Inflammatory macrophage treated with lipopolysaccharide for 4 hours (primary cell): ENCODE measurements at places on chromosomes 2 and 18.

- no peak for DNase-seq
These were observed 93.4 kb upstream of the TGIF1 start for GRCh38 chr18:3356614-3357013.

DNA sequence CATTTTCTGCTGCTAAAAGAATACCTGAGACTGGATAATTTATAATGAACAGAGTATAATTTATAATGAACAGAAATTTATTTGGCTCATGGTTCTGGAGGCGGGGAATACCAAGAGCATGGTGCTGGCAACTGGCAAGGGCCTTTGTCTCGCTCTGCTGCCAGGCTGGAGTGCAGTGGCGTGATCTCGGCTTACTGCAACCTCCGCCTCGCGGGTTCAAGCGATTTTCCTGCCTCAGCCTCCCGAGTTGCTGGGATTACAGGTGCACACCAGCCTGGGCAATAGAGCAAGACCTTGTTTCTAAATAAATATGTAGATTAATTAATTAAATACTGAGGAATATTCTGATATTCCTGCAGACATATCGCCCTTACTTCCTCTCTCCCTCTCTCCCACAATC lies 1610.8 kb downstream of the SUCLG1 start:
- DNase-seq = no peak

DNA sequence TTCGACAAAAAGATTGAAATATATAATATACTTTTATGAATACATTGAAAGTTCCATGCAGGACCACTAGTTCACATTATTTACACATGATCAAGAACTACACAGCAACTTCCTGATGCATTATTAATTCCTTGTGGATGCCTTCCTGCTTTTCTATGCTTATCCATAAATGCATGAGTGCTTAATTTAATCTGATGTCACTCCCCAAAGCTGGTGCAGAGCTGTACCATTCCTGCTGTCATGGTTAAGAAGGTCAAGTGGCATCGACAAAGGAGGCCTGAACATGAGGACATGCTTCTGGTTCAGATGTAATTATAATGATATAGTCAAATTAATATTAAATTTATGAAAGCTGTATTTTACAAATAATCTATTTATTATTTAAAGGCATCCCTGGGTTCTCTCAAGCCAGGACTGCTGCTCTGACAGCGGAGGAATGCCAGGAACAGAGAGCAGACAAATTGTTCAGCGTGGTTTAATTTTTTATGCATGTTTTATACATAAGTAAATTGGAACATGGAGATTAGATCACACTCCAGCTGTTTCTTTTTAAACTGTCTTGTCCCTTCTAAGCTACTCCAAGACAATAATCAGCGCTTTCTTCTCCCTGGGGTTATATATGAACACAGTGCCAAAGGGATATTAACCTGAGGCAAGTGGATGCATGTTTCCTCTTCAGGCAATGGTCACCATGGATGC lies 307.3 kb upstream of the CNTNAP5 start:
- no peak for DNase-seq

GRCh38 chr2:129293326-129293725 lies 686.1 kb upstream of the RAB6C start:
- no peak for DNase-seq

DNA sequence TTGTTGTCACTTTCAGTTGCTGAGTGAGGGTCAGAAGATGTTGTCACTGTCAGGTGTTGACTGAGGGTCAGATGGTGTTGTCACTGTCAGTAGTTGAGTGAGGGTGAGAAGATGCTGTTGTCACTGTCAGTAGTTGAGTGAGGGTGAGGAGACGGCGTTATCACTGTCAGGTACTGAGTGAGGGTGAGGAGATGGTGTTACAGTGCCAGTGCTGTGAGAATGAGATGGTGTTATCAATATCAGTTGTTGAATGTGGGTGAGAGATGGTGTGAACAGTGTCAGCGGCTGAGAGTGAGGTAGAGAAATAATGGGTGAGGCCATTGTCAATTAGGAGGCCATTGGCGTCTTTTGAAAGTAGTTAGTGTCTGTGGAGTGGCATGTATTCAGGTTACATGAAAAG lies 1.6 kb upstream of the ATP9B start:
- no peak for DNase-seq

- DNase-seq = no peak
These were observed 258.7 kb downstream of the TTC32 start for GRCh38 chr2:19643117-19643518.

GRCh38 chr2:220835583-220835982 lies 736.5 kb downstream of the EPHA4 start:
- DNase-seq = no peak

- DNase-seq = no peak
These were observed 137.3 kb downstream of the DDX1 start for GRCh38 chr2:15729001-15729400.

- no peak for DNase-seq
These were observed 159.6 kb upstream of the SETBP1 start for GRCh38 chr18:44520981-44521667.

- no peak for DNase-seq
These were observed 101.4 kb downstream of the HDAC4 start for GRCh38 chr2:239299218-239299939.

- DNase-seq = no peak
These were observed 52.6 kb downstream of the IL1R2 start for GRCh38 chr2:102044235-102044896.

DNA sequence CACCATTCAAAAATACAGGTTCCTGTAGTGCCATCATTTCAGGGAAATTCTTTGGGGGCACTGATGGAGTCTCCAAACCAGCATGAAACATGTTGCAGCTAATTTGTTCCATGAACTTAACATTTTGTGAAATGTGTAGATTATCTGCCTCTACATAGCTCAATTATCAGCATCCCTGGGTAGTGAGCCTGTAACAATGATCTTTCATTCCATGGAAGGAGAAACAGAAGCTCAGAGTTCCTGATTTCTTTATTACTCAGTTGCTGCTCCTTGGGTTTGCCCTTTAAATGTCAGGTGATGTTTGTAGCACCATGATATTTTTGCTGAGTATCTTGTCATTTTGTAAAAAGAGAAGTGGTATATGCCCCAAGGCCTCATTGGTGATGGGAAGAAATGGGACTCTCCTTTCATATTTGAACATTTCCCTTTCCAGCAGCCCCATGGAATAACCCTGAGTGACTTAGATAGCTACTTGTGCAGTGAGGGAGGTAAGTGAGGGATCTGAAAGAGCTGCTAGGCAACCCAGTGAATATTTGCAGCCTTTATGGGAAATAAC lies 146.9 kb downstream of the CERS6 start:
- peak; percentile 63 for DNase-seq

DNA sequence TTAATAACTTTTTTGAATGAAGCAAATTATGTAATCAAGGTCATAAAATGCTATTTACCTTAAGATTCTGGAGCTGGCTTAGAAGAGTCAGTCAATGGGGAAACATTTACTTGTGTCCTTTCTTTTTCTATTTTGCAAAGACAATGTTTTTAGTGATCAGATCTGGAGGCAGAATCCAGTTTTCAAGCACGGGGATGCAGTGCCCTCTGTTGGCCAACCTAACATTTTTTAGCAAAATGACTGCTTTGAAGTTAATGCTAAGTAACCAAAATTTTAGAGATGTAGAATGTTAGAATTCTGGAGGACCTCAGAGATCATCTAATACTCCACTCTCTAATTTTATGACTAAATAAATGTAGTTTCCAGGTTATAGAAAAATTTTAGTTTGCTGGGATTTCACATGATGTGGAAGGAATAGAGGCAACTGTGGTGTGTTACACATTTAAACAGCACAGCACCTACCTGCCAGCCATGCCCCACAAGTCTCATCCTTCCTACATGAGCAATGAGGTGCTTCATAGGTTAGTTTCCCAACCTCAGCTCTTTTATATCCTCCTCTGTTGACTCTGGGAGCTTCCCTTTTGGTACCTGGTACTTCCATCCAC lies 23.6 kb upstream of the SLC9A4 start:
- peak; percentile 34 for DNase-seq

- DNase-seq = no peak
These were observed 41.4 kb upstream of the NFATC1 start for GRCh38 chr18:79354350-79354749.

GRCh38 chr2:166768393-166769123 lies 119.7 kb upstream of the XIRP2 start:
- no peak for DNase-seq

DNA sequence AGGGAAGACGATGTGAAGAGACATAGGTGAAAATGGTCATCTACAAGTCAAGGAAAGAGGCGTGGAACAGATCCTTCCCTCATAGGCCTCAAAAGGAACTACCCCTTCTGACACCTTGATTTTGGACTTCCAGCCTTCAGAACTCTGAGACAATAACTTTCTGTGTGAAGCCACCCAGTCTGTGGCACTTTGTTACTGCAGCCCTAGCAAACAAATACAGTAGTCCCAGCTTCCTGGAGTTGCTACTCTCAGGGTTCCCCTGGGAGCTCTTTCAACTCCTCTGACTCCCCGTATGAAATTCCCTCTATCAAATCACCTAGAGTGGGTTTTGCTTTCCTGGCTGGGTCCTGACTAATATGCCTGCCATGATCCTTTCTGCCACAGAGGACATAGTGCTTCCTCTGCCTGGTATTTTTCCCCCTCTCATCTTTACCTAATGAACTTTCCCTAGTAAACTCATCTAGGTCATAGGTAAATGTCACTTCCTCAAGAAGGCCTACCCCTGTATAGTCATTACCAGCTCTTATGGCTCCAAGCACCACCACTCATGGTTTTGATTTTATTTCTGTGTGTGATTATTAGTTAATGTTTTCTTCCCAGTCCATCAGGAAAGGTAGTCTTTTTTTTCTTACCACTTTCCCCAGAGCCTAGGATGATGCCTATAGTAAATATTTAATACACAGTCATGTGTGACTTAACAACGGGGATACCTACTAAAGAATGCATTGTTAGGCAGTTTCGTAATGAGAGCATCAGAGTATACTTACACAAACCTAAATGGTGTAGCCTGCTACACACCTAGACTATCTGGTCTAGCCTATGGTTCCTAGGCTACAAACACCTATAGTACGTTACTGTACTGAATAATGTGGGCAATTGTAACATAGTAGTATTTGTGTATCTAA lies 111.5 kb upstream of the LGALSL start:
- no peak for DNase-seq

DNA sequence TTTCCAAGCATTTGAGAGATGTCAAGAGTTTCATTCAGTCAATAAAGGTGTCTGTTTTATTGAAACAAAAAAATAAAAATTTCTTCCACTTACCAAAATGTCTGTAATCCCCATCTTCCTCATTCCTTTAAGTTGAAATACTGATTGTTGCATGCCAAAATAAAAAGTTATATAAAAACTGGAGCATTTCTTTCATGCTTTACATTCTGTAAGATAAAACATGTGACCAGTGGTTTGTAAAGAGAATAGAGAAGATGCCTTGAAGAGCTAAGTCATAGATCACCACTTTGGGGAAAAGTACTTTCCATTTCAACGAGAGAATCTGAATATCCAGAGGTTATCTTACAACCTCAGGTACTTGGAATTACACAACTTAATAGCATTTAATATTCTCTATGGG lies 35.9 kb upstream of the MYO1B start:
- DNase-seq = no peak

DNA sequence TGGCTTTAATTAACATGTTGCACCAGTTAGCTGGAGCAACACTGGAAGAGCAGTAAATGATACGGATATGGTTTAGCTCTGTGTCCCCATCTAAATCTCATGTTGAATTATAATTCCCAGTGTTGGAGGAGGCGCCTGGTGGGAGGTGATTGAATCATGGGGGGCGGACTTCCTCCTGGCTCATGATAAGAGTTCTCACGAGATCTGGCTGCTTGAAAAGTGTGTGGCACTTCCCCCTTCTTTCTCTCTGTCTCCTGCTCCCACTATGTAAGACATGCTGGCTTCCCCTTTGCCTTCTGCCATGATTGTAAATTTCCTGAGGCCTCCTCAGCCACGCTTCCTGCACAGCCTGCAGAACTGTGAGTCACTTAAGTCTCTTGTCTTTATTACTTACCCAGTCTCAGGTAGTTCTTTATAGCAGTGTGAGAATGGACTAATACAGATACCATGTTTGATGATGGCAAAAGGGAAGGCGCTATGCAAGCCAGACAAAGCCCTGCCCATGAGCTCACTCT lies 963.6 kb downstream of the SOCS6 start:
- DNase-seq = no peak

DNA sequence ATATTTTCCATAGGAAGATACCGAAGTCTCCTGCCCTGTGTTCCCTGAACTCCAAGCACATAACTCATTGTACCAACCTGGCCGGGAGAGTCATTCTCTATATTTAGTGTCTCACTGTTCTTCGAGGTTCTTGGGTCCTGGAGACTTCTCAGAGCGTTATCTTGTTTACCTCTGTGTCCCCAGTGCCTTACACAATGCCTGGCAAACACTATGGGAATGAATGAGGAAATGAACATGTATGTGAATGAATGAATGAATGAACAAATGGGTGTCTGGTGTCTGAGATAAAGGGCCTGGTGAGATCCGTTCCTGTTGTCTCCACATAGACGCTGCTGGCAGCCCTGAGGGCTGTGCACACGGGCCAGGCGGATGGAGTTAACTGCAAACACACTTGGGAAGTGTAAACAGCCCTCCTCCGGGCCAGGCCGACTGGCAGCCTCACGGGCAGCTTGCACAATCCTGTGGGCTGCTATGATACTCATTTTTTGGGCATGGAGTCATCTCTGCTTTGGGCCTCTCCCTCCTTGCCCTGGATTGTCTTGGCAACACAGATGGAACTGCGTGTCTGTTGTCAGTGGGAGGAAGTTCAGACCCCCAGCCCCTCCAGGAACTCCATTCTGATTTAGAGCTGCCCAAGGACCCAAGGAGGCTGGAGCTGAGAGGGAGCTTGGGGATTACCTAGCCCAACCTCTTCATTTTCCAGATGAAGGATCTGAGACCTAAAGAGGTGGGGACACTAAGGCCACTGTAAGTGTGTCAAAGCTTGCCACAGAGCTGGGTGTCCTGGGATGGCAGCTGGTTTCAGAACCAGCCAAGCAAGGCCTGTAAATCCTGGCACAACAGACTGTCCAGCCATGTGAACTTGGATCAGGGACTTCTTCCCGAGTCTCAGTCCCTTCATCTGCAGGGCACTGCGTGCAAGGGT lies 124.4 kb downstream of the INHBB start:
- DNase-seq = peak; percentile 5

- no peak for DNase-seq
These were observed 87.8 kb downstream of the LYPD1 start for GRCh38 chr2:132581991-132582738.

- DNase-seq = peak; percentile 63
These were observed 69.6 kb upstream of the CD28 start for GRCh38 chr2:203636588-203637470.

- no peak for DNase-seq
These were observed 493.6 kb upstream of the SPHKAP start for GRCh38 chr2:228675091-228675490.

GRCh38 chr2:129253461-129253812 lies 726.0 kb upstream of the RAB6C start:
- no peak for DNase-seq

DNA sequence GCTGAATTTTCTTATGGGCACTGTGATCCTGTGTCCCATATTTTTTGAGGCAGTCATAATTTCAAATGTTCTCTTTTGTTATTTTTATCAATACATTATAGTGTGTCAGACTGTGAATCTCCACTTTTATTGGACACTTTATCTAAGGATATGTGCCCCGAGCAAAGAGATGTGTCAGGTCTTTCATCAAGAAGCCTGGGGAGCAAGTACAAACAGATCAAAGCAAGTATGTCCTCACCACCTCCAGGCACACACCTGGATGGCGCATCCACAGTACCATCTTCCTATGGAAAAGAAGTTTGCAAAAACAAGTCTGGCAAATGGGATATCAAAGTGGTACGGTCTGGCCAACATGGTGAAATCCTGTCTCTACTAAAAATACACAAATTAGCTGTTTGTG lies 81.0 kb upstream of the ZNF236 start:
- DNase-seq = no peak
